Stimulated activated CD4-positive, alpha-beta T cell treated with anti-CD3 and anti-CD28 coated beads, Interleukin-15, amount 100 ng/mL, for 24 hours (primary cell): ENCODE measurements at places on chromosomes 3 and 15.

GRCh38 chr3:155744626-155745324, at the start of gene PLCH1:
Gene PLCH1 (minus strand): TSS chr3:155745071. CDS start chr3:155704224, 40,847 bp downstream.
- DNase-seq: peak; percentile 59

DNA sequence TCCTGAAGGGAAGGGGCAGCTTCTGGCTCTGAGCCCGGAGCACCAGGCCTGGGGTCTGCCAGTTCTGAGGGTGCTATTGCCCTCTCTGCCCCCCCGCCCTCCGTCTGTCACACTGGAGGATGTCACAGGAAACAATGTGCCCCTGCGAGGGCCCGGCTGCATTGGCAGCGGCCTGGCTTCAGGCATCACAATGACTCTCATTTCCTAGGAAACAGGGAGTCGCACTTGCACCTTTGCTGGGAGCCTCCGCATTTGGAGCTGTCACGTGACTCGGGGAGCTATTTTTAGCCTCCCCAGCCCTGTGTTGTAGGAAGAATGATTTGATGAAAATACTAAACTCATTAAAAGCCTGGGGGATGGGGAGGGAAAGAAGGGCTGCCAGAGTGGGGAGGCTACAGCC, 518.9 kb downstream of the SHQ1 start:
- no peak for DNase-seq

DNA sequence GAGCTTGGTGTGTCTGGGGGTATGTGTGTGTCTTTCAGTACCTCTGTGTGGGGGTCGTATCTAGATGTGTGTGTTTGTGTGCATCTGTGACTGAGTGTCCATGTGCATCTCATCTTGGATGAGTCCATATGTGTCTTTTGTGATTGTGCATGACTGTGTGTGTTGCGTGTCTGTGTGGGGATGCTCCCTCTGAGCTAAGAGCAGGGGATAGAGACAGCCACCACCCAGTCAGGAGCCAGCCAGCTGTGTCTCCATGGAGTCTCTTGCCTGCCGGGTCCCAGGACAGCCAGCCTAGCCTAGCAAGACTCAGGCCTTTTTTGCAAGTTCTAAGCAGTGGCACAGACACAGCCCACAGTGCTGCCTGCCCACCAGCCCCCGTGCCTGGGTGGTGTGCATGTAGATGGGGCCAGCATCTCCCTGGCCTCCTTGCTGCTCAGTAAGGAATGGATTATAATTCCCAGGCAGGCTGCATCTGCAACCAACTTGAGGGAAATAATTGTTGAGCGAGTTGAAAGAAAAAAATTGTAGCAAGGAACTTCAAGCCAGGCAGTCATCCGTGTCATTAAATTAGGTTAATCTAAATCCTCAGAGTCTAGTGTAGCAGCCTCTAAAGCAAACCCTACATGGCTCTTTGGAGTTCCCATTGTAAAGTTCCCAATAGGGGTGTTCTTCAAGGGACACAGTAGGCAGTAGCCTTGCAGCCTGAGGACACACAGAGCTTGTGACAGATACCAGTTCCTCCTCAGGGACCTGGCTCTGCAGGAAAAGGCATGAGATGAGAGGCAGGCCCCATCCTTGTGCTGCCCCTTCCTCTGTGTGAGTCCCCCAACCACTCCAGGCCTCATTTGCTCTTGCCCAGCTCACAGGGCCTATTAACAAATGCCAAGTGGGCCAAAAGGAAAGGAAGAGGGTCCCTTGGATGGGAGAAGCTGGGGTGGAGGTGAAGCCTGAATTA, 35.9 kb upstream of the MRPS22 start:
- DNase-seq: no peak

DNA sequence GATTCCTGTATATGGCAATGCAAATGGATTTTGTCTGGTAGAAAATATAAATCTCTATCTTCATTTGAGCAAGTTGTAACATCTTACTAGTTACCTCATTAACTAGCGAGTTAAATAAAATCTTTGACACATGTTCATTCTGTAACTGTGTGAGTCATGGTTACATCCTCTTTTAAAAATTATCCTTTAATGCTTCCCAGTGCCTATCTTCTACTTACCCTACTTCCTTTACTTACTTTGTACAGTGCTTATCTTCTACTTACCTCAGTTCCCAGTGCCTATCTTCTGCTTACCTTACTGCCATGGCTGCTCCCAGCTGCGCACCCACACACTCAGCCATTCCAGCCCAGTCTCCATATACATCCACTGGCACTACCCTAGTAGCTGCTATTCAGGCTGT, 71.9 kb upstream of the GOLGA8B start:
- no peak for DNase-seq

- no peak for DNase-seq
These were observed 244.4 kb downstream of the SOX2 start for GRCh38 chr3:181956122-181956521.

- no peak for DNase-seq
These were observed 301.2 kb downstream of the MECOM start for GRCh38 chr3:169362301-169362700.

- DNase-seq: no peak
These were observed 42.1 kb downstream of the CORO2B start for GRCh38 chr15:68620721-68621527.

GRCh38 chr3:16449369-16449768, 64.1 kb downstream of the RFTN1 start:
- DNase-seq: no peak

- no peak for DNase-seq
These were observed 65.5 kb downstream of the THBS1 start for GRCh38 chr15:39646425-39646824.

DNA sequence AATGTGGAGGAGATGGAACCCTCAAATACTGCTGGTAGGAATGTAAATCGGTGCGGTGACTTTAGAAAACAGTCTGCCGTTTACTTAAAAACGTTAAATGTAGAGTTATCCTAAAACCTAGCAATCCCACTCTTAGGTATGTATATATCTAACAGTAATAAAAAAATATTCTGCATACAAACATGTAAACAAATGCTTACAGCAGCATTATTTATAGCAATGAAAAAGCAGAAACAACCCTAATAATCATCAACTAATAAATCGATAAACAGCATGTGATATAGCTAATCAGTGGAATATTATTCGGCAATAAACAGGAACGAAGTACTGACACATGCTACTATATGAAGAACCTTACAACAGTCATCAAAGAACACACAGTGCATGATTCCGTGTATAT, 144.7 kb downstream of the CNTN3 start:
- no peak for DNase-seq

DNA sequence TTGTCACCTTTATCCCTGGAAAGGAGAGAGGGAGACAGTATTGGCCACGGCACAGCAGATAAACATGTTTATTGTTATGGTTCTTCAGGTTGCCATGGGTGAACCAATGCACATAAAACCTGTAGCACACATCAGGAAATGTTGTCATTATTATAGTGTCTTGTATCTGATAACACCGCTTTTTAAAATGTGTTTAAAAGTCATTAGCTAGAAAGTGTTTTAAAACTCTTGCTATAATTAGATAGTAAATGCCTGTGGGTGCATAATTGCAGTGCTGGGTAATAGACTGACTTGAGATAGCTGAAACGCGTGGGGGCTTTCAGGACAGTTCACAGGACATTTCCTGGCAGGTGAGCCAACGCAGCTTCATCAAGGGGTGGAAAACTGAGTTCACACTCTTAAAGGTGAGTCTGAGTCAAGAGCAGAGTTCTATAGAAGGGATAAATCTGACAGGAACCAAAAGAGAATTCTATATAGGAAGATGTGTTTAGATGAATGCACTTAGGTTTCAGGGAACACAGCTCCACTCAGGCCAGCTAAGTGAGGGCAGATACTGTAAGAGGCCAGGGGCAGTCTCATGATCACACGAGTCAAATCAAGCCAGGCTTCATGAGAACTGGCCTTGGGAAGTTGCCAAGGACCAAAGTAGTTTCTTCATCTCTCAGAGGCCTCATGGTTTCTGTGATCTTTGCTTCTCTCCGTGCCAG, 35.6 kb upstream of the PPP4R2 start:
- peak; percentile 19 for DNase-seq
